ENCODE measurements at places on chromosomes 11 and 22.

GRCh38 chr11:133075351-133075750 is 456.9 kb downstream of the OPCML start:
- DNase-seq = no peak

DNA sequence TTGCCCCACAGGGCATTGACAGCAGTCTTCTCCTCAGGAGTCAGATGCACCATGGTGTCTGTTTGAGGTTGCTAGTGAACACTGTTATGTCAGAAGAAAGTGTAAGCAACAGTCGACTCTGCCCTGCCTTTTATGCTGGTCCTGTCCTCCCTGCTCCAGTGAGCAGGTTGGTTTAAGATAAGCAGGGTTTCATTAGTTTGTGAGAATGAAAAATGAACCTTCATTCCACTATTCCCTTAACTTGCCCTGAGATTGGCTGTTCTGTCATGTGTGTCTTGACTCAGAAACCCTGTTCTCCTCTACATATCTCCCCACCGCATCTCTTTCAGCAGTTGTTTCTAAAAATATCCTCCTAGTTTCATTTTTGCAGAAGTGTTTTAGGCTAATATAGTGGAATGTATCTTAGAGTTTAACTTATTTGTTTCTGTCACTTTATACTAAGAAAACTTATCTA is at the start of gene HBD:
Gene HBD (minus strand): TSS at position 103 of the 454 bp plus-strand sequence. CDS start 50 bp downstream, at position 53.
- no peak for DNase-seq

GRCh38 chr22:40955571-40955970 is 4.4 kb downstream of the RBX1 start:
- no peak for DNase-seq

GRCh38 chr11:121467965-121468364 is 15.2 kb upstream of the SORL1-AS1 start:
- no peak for DNase-seq

- no peak for DNase-seq
Measured at GRCh38 chr11:44765676-44766075, 38.9 kb downstream of the TSPAN18 start.

DNA sequence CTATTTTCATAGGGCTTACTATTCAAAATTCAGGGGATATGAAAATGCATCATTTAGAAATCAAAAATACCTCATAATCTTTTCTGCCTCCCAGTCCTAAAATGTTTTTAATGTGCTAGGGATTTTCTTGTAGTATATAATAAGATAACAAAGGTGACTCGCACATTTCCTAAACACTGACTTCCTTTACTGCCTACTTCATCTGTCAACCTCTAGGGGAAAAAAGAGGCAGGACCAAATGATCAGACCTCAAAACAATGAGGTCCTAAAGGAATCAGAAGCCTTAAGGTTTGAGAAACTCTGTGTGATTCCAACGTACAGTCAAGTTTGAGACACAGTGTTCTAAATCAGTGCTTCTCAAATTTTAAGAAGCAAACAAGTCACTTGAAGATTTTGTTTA is 56.1 kb upstream of the POU2AF2 start:
- peak; percentile 32 for DNase-seq

DNA sequence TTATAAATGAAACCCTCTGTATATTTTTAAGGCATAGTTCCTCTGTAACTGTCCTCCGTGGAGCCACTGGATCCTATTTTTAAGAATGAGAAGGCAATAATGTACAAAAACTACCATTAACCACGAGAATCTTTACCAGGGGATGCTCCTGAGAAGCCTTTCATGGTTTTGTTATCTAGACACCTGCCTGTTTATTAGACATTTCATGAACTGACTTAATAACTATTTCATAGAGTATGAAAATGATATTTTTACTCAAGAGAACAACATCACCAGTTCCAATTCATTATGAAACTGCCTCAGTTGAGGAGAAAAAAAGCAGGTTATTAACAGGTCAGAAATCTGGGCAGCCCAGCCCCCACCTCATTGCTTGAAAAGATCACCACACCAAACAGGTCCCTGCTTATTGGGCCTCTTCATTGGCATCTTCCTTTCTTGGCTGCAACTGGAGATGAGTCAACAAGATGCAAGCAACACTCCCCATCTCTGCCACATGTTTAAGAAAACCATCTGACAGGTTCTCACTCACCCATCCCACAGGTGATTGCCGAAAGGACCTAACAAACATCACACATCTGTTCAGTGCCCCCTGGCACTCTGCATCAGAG is 27.8 kb downstream of the ETS1 start:
- DNase-seq = no peak

DNA sequence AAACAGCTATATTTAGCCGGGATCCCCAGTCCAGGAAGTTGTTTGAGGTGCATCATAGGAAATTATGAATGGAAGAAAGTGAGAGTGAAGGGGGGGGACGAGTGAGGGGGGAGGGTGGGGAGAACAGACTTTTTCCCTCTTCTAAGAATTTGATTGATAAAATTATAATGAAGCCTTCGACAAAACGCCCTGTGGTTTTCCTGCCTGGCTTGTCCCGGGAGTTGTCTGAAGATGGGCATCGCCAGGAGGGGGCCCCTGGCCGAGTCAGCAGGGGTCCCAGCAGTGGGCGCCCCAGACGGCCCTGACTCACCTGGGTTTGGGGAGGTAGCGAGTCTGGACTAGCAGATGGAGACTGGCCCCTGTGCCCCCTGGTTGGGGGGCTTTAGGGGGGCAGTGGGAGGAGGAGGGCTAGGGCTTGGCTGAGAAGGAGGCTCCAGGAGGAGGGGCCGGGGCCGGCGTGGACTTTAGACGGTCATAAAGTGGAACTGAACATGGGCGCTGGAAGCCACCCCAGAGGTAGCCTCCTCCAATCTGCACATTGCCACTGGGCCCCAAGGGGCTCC is 336 bp upstream of the LIF start:
- no peak for DNase-seq

- DNase-seq = no peak
Measured at GRCh38 chr11:132969892-132970291, 562.4 kb downstream of the OPCML start.

DNA sequence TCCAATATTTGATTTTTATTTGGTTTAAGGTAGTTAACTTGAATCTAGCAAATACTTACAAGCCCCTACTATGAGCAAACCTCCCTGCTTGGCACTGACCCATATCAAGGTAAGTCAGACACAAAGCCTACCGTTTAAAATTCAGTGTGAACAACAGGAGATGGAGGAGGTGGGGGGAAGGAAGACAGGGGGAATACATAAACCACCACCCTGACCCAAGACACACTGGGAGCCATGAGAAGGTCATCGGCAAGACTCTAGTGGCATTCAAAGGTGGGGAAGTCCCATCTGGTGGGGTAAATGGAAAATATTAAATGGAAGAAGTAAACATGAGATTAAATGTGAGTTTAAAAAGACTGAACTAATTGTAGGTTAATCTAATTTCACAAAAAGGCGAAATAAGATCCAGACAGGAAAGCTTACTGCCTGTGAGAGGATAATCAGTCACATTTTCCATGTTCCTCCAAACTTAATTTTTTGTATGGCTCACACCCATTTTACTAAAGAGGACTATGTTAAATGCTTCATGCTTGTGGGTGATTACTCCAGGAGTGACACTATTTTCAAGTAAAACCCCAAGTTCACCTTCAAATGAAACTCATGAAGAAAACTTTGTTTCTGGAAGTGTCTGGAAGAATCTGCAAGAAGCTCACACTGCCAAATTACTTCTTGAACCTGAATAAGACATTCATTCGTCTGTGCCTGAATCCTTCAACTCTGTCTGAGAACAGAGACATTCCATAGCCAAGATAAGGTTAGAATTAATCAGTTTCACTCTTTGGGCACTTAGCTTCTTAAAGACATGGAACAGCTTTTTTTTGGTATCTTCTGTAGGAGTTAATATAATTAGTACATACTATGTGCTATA is 51.7 kb downstream of the PITPNB start:
- DNase-seq = no peak

DNA sequence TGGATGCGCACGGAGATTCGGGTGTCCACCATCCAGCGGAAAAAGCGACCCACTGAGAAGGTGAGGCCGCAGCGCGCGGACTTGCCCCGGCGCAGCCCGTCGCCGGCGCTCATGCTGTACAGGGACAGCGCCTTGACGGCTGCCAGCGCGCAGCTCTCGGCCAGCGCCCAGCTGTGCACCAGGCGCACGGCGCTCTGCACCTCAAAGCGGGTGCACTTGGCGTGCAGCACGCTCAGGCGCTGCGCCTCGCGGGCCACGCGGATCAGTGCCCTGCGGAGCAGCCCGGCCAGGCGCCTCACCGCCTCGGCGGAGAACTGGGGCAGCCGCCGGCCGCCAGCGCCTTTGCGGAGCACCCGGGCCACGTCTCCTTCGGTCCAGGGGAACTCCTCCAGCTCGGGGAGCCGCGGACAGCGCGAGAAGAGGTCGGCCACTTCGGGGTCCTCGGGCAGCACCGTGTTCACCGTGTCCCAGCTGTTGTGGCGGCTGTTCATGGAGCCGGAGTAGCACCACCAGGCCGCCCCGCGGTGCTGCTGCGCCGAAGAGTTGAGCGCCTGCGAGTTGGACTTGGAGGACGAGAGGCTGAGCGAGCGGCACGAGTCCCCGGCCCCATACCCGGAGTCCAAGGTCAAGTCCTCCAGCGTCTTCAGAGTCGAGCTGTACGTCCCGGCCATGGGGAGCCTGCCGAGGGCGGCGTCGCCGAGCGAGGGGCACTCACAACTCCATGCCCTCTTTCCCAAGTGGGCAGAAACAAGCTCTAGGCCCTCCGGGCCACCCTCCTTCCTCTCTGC is 703 bp downstream of the ABTB2 start:
- no peak for DNase-seq

DNA sequence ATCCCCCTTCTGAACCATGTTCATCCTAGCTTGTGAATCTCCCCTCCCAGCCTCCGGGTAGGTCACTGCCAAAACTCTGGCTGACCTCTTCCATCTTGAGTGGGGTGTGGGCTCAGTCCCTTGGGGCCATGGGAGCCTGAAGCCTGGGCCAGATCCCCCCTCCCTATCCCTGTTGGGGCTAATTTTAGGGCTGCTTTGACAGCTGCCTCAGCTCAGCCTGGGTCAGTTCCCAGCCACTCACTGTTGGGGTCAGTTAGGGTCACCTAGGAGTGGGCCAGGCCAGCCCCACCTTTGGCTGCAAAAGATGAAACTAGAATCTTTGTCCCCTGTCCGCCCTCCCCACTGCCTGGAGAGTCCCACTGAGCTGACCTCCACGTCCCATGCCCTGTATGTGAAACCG is 29.8 kb upstream of the P2RY2 start:
- DNase-seq = no peak

DNA sequence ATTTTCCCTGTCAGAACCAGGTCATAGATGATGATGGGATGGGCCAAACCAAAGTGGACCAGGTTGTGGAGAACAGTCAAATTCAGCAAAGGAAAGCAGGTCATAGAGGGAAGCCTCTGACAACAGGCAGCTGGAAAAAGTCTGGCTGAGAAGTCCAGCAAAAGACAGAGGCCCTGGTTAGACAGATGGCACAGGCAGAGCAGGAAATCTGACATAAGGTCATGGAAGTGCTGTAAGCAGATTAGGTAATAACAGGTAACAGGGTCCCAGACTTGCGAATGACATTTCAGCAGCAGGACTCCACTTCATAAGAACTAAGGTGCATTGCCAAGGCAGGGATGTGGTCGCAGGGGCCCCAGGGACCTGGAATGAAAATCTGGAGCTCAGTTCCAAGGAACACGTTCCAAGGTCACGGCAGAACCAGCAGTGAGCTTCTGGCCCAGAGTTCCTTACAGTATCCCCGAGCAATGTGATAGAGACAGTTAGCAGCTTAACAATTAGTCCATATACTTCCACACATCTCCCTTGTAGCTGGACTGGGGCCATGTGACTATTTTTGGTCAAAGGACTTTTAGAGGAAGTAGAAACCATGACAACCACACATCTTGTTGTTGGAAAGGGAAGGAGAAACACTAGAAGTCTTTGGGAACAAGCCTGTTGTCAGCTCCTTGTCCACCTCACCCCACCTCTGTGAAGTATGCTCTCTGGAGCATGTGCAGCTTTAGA is 75.4 kb downstream of the ME3 start:
- no peak for DNase-seq

DNA sequence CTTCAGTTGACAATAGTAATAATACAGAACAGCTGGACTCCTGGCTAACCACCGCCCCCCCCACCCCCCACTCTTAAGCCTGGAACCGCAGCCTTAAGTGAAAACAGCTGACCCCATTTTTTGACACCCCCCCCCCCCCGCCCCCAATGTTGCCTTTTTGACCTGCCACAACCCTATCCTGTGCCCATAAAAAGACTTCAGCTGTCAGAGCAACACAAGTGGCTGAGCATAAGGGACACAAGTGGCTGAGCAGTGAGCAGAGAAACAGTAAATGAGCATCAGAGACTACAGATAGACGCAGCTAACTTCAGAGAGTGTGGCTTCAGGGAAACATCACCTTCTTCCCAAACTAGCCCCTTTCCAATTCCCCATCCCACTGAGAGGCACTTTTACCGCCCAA is 1493.8 kb downstream of the LRRC4C start:
- DNase-seq = no peak

DNA sequence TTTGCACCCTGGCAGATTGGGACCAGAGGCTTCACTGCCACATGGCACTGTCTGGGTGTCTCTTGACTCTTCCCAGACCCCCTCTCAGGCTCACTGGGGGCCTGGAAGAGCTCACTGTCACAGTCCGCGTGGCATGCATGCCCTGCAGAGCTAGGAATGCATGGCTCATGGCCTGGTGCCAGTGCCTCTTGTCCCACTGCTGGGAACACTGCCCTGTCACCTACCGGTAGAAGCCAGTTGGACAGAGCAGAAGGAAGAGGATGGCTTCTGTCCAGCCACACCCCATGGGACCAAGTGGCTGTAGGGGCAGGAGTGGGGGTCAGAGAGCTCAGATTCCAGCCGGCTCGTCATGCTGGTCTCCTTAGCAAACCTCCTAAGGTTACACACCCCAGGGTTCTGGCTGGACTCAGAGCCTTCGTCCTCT is 29.7 kb downstream of the MB start:
- DNase-seq = no peak

- no peak for DNase-seq
Measured at GRCh38 chr22:19291218-19291579, 320 bp downstream of the CLTCL1 start.

Data from OCI-LY7 (cell line).